CD4-positive, alpha-beta T cell treated with Interferon alpha-2 for 1 hour (primary cell): ENCODE measurements at places on chromosomes 7 and 10.

- peak; percentile 34 for DNase-seq
Observed at GRCh38 chr10:110420401-110421193, 77.1 kb upstream of the DUSP5 start.

DNA sequence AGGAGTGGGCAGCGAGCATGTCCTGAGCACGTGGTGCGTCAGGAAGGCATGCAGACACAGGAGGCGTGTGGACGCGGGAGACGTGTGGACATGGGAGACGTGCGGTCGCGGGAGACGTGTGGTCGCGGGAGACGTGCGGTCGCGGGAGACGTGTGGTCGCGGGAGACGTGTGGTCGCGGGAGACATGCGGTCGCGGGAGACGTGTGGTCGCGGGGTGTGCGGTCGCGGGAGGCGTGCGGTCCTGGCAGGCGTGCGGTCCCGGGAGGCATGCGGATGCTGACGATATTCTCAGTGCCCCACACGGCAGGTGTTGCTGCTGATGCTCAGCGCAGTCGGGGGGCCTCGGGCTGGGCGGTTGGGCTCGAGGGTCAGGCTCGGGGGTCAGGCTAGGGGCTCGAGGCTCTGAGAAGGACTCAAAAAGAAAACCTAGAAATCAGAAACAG is 94.2 kb downstream of the NKX6-2 start:
- DNase-seq, result no peak

GRCh38 chr10:133030781-133031180 is 56.9 kb upstream of the ADGRA1 start:
- DNase-seq, result no peak

- DNase-seq, result no peak
Observed at GRCh38 chr7:7569615-7570014, 2.9 kb downstream of the MIOS start.

GRCh38 chr10:16894821-16895220 is 77.6 kb upstream of the RSU1 start:
- DNase-seq, result no peak

GRCh38 chr7:37119296-37119860 is 329.3 kb downstream of the ELMO1 start:
- DNase-seq, result no peak

DNA sequence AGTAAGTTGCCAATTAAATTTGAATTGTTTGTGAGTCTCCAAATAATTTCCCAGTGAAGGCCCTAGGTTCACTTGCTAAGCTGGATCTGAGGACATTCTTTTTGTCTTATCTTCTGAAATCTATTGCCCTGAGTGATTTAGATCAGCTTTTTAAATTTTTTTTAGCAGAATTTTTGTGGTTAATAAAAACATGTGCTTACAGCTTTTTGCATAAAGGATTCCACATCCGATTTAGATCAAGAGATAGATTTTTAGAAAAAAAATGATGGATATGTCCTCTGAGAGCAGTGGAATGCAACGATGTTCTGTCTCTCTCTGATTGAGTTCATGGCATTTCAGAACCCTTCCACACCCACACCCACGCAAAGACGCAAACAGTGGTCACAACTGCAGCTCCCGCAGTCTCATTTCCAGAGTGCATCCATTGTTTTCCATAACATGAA is 358.8 kb downstream of the SUGCT start:
- no peak for DNase-seq

DNA sequence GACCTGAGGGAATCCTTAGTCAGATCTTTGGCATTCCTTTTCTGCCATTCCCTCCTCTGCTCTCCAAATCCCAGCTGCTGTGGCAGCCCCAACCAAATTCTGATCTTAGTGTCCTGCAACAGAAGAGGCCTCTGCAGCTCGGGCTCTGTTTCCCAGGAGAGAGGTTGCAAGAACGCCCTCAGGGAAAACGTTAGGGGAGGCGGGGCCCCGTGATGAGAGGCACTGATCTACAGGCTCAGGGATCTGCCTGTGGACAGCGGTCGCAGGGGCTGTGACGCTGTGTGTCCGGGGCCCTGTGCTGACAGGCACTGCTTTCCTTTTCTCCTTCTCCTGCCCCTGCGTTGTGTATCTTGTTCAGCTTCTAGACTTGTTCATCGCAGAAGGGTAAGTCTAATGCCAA is 57.3 kb upstream of the DPYSL4 start:
- DNase-seq, result no peak

- DNase-seq, result peak; percentile 57
Observed at GRCh38 chr7:29337546-29338116, 143.1 kb downstream of the CHN2 start.

DNA sequence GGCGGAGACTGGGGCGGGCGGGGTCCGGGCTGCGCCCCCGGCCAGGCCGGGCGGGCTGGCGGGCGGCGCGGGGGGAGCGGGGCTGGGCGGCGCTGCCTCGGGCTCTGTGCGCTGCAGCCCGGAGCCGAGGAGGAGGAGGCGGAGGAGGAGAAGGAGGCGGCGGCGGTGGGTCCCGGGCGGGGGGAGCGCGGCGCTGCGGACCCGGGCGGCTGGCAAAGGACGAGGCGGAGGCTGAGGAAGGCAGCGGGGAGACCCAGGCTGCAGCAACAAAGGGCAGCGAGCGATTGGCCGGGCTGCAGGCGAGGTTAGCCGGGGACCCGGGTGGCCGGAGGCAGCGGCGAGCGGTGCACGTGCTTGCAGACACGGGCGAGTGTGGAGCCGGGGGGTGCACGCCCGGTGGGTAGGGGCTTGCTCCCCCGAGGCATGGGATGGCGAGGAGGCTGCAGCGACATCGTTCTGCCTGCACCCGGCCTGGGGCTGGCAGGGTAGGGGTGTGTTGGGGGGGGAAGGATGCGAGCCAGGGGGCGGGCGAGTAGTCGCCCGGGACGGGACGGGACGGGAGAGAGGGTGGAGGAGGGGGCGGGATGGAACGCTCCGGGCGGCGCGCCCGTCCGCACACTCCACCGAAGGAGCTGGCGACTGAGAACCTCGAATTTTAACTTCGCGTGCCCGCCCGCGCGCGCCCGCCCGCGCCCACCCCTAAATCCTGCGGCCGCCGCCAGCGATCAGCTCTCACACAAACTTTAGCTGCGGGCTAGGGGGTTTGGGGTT is 844 bp upstream of the KAT6B start:
- DNase-seq, result peak; percentile 66

GRCh38 chr10:2048337-2048973 is 311.1 kb upstream of the ADARB2 start:
- no peak for DNase-seq

DNA sequence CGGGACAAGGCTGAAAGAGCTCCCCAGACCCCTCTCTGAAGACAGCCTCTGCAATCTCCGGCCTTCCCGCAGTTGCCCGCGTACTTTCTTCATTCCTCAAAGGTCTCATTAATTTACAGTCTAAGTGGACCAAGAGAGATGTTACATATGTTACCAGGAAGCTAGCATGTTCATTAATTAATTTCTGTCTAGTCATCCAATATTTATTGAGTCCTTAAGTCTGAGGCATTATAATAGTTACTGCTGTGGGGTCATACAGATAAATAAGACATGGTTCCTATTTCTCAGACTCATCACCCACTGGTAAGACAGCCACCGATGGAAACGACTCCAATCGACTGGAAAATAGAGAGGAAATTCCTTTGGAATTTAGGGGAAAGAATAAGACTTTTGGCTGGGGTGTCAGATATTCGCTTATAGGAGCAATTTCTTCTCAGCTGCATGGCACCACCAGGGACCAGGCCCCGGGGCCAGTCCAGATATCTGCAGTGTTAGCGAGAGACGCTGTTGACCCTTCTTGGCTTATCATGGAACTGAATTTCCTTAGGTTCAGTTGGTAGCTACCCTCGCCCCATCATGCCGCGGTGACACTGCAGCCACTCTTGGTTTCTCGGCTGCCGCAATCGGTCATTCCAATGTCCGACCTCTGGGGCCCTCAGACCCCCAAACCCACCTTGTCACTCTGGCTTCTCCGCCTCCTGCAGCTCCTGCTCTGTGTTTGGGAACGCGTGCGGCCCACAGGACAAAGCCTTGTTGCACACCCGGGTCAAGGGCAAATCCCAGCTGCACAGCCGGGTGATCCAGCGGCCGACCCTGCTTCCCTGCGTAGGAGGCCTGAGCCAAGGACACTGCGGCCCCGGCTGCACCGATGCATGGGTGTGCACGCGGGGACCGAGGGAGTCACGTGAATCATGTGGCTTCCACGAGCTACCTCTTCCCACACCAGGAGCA is 383.2 kb downstream of the DNAJB6 start:
- no peak for DNase-seq

- DNase-seq, result no peak
Observed at GRCh38 chr7:107968449-107968848, 34.5 kb downstream of the LAMB1 start.

DNA sequence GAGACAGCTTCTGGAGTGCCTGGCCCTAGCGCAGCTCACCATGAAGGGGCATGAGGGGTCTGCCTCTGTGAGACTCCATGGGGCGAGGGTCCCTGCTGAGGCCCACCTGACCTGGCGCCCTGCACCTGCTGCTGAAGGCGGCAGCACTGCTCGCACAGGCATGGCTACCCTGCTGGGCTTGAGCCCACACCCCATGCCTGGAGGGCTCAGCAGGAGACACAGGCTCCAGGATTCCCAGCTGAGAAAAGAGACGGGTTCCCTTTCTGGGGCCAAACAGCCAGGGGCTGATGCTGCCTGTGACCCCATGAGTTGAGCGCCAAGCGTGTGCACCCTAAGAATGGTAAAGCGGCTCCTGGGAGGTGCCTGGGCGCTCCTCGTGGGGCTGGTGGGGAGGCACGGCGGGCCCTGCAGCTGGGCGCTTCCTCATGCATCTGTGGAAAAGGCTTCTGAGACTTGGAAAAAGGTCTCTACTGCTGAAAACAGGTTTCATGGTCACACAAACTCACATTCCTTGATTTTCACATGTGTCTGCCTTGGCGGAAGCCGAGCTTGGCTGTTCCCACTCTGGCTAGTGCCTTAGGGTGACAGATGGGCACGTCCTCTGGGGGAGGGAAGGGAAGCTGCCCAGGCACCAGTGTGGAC is 233.4 kb downstream of the ZMYND11 start:
- no peak for DNase-seq

GRCh38 chr10:102673819-102674511 is 29.7 kb downstream of the TRIM8 start:
- DNase-seq, result peak; percentile 71

DNA sequence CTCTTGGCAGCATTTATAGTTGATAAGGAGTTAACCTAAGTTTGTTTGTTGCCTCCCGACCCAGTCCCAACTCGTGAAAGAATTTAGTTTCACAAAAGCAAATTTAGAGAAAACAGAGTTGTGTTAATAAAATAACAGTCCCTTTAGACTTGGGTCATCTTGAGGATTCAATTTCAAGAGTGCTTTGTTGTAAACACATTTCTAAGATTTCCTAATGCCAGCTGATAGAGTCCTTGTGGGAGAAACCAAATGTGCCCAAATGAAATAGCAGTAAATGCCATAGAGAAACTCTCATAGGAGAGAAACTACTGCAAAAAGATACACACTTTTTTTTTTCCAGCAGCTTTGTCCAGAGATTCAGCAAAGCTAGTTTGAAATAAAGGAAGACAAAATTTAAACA is 211.3 kb upstream of the BMPER start:
- DNase-seq, result no peak

GRCh38 chr10:34473174-34474008 is 341.7 kb downstream of the PARD3 start:
- DNase-seq, result no peak

GRCh38 chr10:47349516-47349915 is 1.4 kb downstream of the RBP3 start:
- DNase-seq, result no peak

- peak; percentile 31 for DNase-seq
Observed at GRCh38 chr7:157471259-157472125, 134.7 kb downstream of the DNAJB6 start.

DNA sequence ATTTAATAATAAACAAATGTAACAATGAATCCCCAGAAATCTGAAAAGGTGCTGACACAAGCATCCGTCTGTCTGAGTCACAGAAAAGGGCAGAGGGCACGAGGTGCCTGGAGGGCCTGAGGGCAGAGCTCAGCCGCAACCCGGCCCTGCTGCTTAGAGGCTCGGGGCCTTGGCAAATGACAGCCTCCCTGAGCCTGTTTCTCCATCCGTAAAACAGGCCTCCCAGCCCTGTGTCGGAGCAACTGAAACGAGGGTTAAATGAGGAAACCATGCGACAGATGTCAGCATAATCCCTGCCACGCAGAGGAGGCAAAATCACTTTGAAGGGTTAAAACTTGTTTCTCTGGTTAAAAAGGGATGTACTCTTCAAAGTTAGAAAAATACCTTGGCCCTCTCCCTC is 24.9 kb downstream of the NUDT1 start:
- no peak for DNase-seq

GRCh38 chr10:49115015-49115795 is at the start of gene VSTM4:
Gene VSTM4, minus strand, starts transcription at chr10:49115522. Its CDS starts 37 bp downstream, at chr10:49115485.
- DNase-seq, result no peak

- no peak for DNase-seq
Observed at GRCh38 chr10:122853665-122854313, 8.1 kb upstream of the CUZD1 start.

DNA sequence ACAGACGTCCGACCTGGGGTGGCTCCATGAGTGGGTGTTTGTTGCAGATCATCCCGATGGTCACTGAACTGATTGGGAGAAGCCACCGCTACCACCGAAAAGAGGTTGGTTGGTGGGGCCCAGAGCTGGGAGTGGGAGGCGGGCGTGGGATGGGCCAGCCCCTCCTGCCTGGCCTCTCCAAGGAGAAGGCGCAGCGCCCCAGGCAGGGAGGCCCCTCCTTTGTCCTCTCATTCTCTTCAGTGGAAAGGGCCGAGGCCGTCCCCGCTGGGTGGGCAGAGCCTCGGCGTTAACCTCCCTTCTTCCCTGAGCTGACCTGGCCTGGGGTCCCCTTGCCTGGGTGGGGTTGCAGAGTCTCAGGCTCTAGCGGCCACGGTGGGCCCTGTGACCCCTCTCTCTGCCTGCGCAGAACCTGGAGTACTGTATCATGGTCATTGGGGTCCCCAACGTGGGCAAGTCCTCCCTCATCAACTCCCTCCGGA is 5.2 kb downstream of the MTG1 start:
- DNase-seq, result no peak

DNA sequence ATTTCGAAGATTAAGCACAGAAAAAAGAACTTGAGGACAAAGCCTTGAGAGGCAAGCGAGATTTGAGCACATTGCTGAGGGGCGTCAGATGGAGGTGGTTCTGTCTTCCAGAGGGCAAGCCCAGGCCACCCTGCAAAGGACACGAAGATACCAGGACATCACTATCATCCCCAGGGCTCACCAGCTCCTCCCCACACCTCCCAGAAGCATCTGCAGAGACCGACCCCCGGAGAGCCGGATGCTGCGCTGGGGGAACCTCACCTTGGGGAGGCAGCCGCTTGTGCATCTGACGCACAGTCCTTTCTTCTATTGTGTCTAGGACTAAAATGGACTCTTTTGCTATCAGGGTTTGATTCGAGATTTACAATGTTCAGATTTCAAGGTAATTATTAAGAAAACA is 259.7 kb downstream of the DNAJB6 start:
- DNase-seq, result no peak

GRCh38 chr10:130777507-130778165 is 533.9 kb downstream of the TCERG1L start:
- no peak for DNase-seq

GRCh38 chr10:7672341-7673134 is 5.8 kb upstream of the ITIH5 start:
- DNase-seq, result no peak

- no peak for DNase-seq
Observed at GRCh38 chr10:27680691-27681605, 64.7 kb downstream of the MKX start.
